ENCODE measurements at places on chromosomes 6 and 20. TPM values are rescaled to one million over a fixed set of nuclear protein-coding genes. Genes with fewer than 3 reads are reported as not detected.

DNA sequence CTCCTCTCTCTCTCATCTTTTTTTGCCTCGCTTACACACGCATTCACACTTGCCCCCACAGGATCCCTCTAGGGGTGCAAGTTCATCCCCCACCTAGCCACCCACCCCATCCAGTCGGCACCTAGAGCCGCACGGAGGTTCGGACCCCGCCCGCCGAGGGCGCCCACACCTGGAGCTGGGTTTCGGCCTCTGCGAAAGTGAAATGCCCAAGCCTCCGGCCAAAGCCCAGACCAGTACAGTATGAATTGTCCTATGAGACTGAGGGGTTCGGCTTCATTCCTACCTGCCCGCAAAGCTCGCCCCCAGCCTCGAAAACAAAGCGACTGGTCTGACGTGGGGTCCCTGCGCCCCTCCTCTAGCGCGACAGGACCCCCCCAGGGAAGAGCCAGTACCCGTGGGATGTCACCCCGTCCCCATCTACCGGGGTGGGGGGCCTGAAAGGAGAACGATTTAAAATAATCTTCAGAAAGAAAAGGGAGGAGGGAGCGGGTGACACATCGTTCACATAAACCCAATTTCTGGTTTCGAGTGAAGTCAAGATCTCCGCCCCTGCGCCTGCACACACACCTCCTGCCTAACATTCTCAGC is 1.5 kb downstream of the TFAP2A start:
- peak; percentile 17 for DNase-seq

- no peak for DNase-seq
Measured at GRCh38 chr6:165599596-165600487, 63.2 kb downstream of the PDE10A start.

VIP gene
- not detected for total RNA-seq

DNA sequence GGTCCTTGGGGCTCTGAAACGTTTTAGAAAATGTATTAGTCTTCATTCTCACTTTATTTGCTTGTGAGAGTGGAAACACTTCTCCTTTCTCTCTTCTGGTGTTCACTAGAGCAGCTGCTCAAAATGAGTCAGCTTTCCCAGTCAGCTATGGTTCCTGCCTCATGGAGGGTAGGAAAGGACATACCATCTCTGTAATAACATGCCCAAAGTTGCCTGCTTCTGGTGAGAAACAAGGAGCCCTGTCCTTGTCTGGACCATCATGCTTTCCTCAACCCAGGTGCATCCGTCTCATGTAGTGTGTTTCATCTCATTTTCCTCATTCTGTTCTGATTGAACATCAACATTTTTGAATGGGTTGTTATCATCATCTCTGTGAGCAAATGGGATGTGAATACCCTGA is 17.1 kb upstream of the TINAG start:
- DNase-seq, result no peak

ZDHHC14 gene
- total RNA-seq, result 5.6 TPM

DNA sequence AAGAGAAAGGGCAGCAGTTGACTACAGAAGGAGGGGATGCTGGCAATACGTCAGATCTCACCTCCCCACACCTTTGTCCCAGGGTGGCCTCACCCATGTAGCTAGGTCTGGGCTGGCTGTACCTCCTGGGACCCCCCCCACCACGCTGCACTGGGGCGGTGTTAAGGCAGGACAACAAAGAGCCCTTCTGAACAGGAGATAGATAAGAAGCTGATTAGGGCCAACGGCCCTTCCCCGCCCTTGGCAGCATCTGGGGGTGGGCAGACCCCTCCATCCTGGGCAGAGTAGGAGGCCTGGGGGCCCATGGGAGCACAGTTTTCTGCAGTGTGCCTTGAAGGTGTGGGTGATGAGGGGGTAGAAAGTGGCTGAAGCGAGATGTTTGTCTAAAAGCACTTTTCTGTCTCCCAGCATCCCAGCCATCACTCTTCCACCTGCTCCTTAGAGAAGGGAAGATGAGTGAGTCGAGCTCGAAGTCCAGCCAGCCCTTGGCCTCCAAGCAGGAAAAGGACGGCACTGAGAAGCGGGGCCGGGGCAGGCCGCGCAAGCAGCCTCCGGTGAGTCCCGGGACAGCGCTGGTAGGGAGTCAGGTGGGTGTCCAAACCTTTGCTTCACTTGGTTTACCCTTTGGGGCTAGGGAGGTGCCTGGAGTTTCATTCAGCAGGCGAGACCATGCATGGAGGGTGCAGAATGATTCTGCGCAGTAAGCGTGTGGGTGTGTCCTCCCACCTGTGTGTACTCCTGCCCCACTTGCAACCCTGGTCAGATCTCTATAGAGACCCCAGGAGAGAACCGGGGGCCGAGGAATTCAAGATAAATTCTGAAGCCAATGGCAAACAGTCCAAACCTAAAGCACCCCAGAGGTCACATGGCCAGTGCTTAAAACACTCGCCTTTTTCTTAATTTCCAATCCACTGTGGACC is 3.9 kb downstream of the HMGA1 start:
- DNase-seq, result no peak

DNA sequence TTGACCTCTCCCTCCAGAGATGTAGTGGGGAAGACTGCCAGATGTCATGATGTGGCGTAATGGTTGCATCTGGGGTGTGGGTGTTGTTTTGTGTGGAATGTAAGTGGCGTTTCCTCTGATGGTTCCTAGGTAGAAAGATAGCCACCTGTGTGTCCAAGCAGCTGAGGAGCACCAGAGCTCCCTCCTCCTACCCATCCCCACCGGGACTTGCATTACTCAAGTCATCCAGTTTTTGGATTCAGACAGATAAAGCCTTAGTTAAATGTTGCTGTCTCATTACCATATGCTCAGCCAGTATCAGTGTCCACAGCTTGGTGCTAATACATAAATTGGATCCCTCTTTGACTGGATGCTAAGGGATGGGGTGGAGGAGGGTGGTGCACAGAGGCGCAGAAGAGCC is 282.3 kb downstream of the TBC1D7 start:
- no peak for DNase-seq

- DNase-seq, result no peak
Measured at GRCh38 chr6:72746276-72746675, 124.4 kb downstream of the KCNQ5 start.

GRCh38 chr6:81861281-81861680 is 108.8 kb upstream of the TENT5A start:
- DNase-seq, result no peak

CGA gene
- not detected for total RNA-seq

- no peak for DNase-seq
Measured at GRCh38 chr20:31790401-31790800, 28.8 kb upstream of the MYLK2 start.

GRCh38 chr6:40755046-40755681 is 168.0 kb upstream of the LRFN2 start:
- no peak for DNase-seq

TXLNB gene
- not detected for total RNA-seq

SH3BGRL2 gene
- total RNA-seq, result 27.4 TPM

DNA sequence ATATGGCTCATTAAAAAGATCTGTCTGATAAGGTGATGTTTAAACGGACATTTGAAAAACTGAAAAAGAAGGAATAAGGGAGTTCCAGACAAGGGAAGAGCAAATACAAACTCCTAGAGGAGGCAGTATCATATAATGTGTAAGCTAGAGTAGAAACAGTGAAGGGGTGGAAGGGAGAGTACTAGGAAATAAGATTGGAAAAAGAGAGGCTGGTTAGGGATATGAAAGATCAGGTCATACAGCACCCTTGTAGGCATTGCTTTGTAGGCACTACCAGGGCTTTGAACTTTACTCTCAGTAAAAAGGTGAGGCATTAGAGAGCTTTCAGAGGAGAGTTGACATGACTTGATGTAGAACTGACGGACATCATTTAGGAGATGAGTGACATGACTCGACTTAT is 85.7 kb downstream of the MLIP start:
- no peak for DNase-seq

DNA sequence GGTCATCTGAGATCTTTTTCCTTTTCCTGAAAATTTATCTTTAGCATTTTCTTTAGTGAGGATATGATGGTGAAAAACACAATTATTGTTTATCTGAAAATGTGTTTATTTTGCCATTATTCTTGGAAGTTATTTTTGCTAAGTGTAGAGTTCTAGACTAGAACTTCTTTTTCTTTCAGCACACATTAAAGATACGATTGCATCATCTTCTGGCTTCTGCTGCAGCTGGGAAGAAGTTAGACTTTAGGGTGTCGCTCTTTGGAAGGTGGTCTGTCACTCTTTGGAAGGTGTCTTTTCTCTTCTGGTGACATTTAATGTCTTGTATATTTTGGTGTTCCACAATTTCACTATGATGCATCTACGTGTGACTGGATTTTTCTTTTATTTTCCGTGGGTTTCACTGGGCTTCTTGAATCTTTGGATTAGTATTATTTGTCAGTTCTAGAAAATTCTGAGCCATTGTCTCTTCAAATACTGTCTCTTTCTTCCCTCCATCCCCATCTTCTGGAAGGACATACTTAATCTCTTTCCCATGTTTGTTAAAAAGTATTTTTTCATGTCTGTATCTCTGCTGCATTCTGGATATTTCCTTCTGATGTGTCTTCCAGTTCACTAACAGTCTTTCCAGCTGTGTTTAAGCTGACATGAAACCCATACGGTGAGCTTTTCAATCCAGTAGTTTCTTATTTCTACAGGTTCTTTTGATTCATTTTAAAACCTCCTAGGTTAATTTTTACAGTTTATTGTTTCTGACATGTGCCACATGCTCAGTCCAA is 81.0 kb downstream of the AGPAT4 start:
- no peak for DNase-seq

SLC17A1 gene
- total RNA-seq, result not detected

GRCh38 chr6:119557239-119557638 is 207.7 kb upstream of the MAN1A1 start:
- DNase-seq, result no peak

LY6G6C gene
- total RNA-seq, result 1.2 TPM

GRCh38 chr20:37643400-37643799 is 50.4 kb upstream of the CTNNBL1 start:
- DNase-seq, result no peak

- DNase-seq, result no peak
Measured at GRCh38 chr20:25469558-25469957, 62.1 kb downstream of the GINS1 start.

DNA sequence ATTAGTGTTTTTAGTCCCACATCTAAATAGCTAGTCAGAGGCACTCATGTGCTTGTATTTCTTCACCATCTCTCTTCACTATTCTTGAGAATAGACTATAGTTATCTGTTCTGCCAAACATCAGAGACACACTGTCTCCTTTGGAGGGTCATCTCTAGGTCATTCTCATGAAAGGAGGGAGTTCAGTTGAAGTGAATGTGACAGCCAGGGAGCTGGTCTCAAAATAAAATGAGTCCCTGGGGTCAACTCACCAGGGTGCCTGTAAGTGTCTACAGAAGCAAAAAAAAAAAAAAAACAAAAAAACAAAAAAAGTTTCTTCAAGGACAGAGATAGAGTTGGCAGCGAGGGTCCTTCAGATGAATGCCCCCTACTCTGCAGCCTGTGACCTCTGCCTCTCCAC is 171.0 kb downstream of the ID4 start:
- no peak for DNase-seq

- no peak for DNase-seq
Measured at GRCh38 chr20:22924046-22924737, 110.9 kb upstream of the SSTR4 start.

DNA sequence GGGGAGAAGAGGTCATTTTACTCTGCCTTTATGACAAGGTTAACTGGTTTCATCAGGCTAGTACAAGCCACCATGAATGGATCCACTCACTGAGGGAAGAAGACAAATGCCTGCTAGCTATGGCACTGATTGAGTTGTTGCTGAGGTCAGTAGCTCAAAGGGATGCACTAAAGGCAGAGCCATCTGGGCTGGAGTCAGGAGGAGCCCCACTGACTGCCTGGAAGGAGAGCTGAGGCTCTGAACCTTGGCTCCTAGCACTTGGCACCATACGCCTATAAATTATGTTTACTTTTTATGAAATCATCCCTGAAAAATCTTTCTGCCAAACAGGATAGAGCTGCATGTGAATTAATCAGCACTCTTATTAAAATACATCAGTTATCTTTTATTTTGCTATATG is 104.6 kb downstream of the DTD1 start:
- no peak for DNase-seq

GRCh38 chr20:21577551-21577950 is 63.7 kb upstream of the NKX2-2 start:
- no peak for DNase-seq

GRCh38 chr6:46392294-46392693 is 99.0 kb downstream of the RCAN2 start:
- DNase-seq, result no peak

TFAP2D gene
- not detected for total RNA-seq

PDYN gene
- not detected for total RNA-seq

PBOV1 gene
- not detected for total RNA-seq

- no peak for DNase-seq
Measured at GRCh38 chr6:55772730-55773129, 102.7 kb downstream of the BMP5 start.

DNA sequence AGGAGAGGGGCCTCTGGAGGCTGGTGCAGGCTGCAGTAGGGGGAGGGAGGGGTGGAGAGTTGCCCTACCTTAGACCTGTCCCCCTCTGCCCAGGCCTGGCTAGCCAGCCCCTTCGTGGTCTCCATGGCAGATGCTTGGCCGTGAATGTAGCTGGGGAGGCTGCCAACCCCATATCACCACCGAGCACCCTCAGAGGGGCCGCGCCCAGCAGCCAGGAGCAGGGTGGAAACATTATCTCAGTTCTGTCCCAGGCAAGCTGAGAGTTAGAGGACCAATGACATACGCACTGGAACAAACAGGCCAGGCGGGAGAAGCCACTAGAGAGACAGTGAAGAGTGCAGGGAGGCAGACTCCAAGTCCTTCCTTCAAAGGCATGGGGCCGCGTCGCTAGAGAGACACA is 66.5 kb downstream of the LRFN2 start:
- DNase-seq, result no peak

DNA sequence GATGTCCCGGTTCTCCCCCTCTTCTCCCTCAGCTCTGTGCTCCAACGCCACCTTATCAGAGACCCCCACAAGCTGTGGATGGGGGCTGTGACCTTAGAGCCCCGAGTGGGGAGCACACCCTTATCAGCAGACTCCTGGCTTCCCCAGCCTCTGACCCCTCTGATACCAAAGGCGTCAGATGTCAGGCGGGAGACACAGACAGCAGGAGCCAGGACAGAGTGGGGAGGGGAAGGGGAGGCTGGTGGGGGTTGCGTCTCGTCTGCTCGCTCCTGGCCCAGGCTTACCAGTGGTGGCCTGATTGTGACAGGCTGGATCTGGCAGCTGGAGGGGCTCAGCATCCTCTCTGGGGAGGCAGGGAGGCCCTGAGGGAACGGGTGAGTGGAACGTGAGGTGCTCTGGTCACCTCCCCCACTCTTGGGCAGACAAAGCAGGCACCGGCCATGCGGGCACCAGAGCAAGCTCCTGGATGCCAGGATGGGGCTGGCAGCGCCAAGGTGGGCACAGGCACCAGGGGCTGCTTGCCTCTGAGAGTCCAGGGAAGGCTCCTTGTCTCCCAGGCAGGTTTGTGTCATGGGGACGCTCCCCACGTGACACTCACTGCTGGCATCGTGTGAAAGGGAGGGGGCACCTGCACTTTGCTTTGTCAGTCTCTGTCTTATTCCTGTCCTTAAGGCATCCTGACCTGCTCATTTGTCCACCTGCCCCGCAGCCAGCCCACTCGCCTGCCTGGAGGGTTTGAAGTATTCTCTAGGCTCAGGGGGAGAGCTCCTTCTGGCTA is 27.8 kb upstream of the GATA5 start:
- no peak for DNase-seq

- no peak for DNase-seq
Measured at GRCh38 chr6:57297505-57297904, 19.9 kb upstream of the PRIM2 start.

F13A1 gene
- total RNA-seq, result not detected

Data from PC-9 (cell line).